ENCODE measurements at places on chromosomes 12 and 14.

DNA sequence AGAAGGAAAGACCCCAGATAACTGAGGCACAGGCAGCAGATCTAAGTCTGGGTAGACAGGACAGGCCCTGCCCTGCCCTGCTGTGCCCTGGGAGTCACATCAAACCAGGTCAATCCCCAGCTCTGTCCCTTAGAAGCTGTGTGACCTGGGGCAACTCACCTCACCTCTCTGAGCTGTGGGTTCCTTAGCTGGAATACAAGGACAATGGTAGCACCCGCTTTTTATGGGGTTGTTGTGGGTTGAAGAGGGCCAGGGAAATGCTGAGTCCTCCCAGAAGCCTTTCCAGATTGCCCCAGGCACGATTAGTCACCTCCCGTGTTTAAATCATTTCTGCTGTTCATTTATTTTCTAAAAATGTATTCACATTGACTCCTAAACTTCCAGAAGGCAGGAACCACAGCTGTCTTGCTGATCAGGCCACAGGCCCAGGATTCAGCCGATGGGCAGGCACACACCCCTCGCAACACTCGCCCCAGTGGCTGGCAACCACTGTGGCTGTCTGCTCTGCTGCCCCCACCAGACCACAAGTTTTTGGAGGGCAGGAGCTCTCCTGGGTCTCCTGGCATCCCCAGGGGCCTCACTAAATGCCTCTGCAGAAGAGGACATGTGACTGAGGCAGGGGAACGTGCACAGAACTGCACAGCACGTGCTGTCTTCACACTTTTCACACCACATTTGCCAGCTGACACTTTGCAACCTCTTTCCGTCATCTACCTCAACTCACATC is 3.0 kb downstream of the SELPLG start:
- no peak for DNase-seq

GRCh38 chr12:132247718-132248452 is 81.5 kb downstream of the GALNT9 start:
- no peak for DNase-seq

DNA sequence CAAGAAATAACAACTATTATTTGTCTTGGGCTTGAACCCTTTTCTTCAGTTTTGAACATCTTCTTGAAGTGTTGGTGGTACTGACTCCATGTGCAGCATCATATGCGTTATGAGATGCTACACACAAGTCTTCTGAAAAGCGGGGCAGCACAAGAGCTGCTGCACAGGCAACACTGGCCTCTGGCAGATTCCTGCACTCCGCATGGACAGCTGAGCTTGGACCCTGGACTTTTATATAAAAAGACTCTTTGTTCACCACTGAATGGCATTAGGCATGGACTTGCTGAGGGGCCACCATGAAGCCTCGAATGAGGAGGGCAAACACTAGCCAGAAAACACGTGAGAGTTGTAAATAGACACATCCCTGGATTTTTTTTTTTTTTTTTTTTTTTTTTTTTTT is 210.8 kb upstream of the NPAS3 start:
- DNase-seq = peak; percentile 65

DNA sequence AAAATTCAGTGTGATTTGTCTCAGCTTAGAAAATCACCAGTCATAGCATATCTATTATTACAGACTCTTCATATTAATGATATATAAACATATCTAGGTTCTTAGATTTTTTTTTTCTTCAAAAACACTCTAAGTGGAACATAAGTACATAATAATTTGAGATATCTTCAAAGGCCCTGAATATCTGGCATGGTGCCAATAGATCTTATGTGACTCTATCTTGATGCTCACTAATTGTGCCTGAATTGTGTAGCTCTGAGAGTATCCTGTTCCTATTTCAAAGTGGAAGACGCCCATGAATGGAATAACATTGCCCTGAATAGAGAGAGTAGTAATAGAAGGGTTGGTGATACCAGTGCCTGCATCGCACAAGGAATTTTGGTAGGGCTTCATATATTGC is 1312.7 kb upstream of the USP15 start:
- no peak for DNase-seq

- DNase-seq = no peak
These were observed 25.5 kb downstream of the ATF7IP start for GRCh38 chr12:14390870-14391530.

DNA sequence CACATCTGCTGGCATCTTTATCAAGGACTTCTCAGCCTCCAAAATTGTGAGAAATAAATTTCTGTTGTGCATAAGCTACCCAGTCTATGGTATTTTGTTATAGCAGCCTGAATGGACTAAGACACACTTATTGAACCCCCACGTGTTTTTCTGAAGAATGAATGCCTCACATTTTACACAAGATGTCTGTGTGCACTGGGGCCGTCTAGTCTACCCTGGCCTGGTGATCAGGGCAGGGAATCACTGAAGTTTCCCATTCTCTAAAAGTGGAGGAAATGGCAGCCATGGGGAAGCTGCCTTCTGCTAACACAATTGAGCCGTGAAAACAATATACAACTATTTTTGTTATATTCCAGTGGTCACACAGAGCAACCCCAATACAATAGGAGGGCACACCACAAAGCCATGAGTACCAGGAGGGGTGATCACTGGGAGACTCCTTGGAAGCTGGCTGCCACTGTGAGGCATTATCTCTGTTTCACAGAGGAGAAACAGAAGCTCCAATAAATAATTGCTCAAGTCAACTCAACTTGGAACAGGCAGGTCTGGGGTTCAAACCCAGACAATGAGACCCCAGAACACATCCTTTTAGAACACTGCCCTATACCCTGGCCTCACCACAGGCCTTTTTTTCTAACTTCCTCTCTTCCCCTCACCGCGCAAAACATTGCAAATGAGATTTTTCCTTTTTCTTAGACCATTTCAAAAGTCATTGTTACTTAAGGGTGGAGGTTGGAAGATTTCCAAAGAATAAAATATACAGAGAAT is 18.3 kb upstream of the LTA4H start:
- no peak for DNase-seq

- no peak for DNase-seq
These were observed 35.2 kb upstream of the CPSF6 start for GRCh38 chr12:69204191-69204590.

GRCh38 chr14:64234877-64235651 is 59.1 kb downstream of the ESR2 start:
- DNase-seq = no peak

- DNase-seq = no peak
These were observed 5.4 kb upstream of the DCP1B start for GRCh38 chr12:2009623-2010022.

GRCh38 chr12:65741656-65742017 is 82.6 kb upstream of the HMGA2 start:
- DNase-seq = no peak

GRCh38 chr12:76341436-76342030 is 6.7 kb downstream of the BBS10 start:
- no peak for DNase-seq

GRCh38 chr12:125129591-125130255 is 64.5 kb downstream of the AACS start:
- DNase-seq = peak; percentile 29

DNA sequence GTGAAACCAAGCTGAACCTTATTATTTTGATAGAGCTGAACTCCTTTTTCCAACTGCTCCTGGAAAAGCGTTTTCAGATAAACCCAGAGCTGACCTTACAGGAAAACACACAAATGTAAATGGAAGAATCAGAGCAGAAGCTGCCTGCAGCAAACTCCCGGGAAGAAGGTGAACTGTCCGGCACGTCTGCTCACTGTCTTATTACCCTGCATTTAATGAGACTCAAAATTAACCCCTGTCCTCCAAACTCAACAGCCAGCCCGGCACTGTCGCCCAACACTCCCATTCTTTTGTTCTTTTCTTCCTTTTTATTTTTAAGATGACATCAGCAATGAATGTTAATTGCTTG is 1046.9 kb upstream of the FLRT2 start:
- no peak for DNase-seq

- peak; percentile 94 for DNase-seq
These were observed 3.4 kb upstream of the RNASE7 start for GRCh38 chr14:21038441-21039422.

DNA sequence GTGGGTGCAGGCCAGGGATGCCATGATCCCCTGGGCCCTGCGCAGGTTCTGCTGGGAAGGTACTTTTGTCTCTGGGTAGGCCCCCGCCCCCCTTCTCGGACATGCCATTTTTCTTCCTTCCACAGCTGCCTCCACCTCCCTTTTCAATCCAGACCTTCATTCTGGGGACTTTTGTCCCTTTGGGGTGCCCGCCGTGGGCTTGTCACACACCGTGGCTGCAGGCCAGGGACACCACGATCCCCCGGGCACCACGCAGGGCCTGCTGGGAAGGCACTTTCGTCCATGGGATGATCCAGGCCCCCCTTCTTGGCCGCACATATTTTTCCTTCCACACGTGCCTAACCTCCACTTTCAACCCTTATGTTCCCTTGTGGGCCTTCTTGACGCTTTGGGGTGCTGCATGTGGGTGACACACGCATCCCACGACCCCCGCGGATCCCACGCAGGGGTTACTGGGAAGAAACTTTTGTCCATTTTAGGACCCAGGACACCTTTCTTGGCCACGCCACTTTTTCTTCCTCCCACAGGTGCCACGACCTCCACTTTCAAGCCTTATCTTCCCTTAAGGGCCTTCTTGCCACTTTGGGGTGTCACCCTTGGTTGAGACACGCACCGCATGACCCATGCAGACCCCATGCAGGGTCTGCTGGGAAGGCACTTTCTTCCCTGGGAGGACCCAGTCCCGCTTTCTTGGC is 272.5 kb downstream of the ALG10 start:
- no peak for DNase-seq

- DNase-seq = no peak
These were observed 6.7 kb downstream of the LRTM2 start for GRCh38 chr12:1826867-1827705.

GRCh38 chr12:42104784-42105183 is 39.9 kb downstream of the GXYLT1 start:
- no peak for DNase-seq

- DNase-seq = no peak
These were observed 21.6 kb downstream of the PYM1 start for GRCh38 chr12:55906056-55906455.

DNA sequence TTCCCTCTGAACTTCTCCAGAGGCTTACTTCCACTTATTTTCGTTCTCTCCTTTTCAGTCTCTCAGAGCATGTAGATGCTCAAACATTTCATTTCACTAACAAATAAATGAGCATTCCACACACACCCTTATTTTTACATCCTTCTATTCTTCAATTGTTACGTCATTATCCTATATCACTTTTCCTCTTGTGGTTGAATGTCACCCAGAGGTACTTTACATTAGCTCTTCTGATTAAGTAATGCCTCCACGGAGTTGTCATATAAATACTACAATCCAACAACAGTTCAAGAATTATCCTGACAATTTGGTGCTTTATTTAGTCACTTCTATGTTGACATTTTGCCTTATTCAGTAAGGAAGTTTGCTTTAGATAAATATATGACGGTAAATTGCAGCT is 18.4 kb downstream of the FAR2 start:
- DNase-seq = no peak

GRCh38 chr14:74394549-74394948 is 31.5 kb downstream of the SYNDIG1L start:
- DNase-seq = no peak

DNA sequence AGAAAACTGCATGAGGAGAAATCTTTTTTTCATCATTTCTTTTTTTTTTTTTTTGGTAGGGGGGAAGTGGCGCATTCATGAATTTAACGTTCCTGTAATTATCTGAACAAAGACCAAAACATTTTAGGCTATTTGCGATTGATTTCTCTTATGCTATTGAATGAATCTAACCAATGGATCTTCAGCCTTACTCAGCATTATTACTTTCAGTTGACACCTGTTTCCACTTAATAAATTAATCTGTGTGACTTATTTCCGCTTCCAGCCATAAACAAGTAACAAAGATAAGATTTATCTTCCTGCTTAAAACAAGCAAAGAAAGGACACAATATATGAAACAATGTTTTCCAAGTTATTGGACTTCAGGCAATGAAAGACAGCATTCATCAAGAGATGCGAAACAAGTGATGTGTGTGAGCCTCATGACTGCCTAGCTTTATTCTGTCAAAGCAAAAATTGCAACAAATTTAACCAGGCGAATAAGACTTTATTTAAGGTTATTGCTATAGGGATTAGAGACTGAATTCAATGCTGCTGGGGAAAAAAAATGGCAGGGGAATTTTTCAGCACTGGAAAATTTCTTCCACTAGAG is 1026.9 kb downstream of the LRFN5 start:
- no peak for DNase-seq

DNA sequence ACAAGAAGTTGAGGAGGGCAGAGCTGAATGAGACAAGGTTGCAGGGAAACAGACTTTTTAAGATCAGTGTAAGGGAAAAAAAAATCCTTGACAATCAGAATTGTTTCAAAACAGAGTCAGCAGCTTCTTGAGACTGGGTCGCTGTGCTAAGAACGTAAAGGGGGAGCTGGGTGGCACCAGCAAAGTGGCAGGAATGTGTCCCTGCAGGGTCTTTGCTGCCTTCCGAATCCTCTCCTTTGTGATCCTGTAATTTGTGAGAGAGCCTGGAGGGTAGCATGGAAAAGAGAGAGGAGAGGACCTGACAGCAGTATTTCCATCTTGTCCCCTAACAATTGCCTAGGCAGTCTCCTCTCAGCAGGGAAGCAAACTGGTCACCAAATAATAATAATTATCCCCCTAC is 472.8 kb downstream of the RGS6 start:
- no peak for DNase-seq

- no peak for DNase-seq
These were observed 11.4 kb downstream of the PRORP start for GRCh38 chr14:35133542-35134328.

DNA sequence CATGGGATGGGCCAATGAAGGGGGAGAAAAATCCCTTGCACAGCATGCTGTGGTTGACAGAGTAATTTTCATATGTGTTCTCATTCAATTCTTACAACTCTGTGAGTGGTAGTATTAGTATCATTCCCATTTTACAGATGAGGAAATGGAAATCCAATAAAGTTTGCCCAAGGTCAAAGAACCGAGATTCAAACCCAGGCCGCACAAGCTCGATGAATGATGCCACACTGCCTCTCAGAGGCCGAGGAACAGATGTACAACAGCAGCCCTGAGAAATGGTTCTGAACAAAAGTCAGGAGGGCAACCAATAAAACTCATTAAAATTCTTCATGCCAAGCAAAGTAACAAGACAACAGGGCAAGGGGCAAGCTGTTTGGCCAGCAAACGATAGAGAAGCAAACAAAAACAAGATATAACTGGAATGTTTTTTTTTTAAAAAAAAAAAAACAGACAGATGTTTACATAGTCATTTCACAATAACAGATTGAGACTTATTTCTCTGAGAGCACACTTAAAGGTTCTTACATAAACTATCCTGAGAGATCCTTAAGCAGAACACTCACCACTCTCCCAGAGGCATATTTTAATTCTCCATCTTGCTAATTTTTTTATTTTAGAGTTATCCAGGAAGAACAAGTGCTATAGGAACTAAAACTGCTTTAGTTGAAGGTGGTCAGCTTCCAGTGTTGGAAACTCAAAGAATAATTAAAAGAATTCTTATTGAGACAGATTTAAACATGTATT is 85.8 kb downstream of the EXOC5 start:
- DNase-seq = no peak

GRCh38 chr12:132597333-132598316 is 12.8 kb downstream of the LRCOL1 start:
- peak; percentile 59 for DNase-seq

GRCh38 chr12:131445184-131445774 is 265.6 kb upstream of the SFSWAP start:
- DNase-seq = no peak

GRCh38 chr12:50242751-50243191 is 40.5 kb downstream of the LIMA1 start:
- DNase-seq = no peak
